ENCODE measurements at places on chromosomes 13 and 19.

DNA sequence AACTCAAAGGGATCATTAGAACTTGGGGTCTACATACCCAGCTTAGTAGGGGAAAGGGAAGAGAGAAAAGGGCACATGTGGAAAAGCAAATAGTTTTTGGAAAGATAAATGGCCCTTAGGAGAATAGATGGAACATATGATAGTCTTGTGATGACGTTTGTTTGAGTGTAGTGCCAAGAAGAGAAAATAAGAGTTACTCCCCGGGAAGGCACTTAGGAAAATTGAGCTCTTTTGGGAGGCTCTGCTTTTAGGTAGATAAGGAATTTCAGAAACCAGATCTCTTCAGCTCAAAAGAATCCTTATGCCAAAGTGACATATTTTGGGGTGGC, 44.8 kb upstream of the SERTM1 start:
- no peak for DNase-seq

GRCh38 chr13:93786846-93787489, 560.4 kb downstream of the GPC6 start:
- no peak for DNase-seq

DNA sequence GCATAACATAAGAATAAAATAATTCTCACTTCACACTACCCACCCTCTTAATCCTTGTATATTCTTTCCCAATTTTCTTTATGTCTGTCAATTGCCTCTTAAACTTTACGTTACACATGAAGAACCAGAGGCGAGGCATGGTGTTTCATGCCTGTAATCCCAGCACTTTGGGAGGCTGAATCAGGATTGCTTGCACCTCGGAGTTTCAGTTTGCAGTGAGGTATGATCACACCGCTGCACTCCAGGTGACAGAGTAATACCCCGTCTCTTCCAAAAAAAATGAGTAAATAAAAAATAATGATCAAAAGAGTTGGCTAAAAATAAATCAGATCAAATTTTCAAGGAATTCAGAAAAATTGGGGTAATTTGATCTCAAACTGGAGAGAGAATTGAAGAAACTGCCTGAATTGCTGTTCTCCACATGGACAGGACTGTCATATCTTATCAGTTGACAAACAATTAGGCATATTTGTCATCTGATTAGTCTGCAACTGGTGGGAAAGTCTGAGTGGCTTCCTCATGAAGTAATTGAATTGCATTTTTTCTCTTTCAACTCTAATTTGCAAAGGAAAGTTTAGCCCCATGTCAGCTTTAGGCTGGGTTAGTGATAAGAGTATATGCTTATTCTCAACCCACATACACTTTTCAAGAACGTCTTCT, 302.9 kb downstream of the ITGBL1 start:
- DNase-seq: no peak

GRCh38 chr13:65453982-65454381, 1776.2 kb downstream of the PCDH9 start:
- no peak for DNase-seq

GRCh38 chr19:42122691-42123607, 9.3 kb downstream of the POU2F2 start:
- no peak for DNase-seq

GRCh38 chr13:42894765-42895243, 97.2 kb downstream of the EPSTI1 start:
- no peak for DNase-seq

GRCh38 chr13:38419312-38419873, 69.7 kb downstream of the UFM1 start:
- no peak for DNase-seq

GRCh38 chr13:62767473-62767872, 1351.8 kb upstream of the PCDH20 start:
- DNase-seq: no peak

DNA sequence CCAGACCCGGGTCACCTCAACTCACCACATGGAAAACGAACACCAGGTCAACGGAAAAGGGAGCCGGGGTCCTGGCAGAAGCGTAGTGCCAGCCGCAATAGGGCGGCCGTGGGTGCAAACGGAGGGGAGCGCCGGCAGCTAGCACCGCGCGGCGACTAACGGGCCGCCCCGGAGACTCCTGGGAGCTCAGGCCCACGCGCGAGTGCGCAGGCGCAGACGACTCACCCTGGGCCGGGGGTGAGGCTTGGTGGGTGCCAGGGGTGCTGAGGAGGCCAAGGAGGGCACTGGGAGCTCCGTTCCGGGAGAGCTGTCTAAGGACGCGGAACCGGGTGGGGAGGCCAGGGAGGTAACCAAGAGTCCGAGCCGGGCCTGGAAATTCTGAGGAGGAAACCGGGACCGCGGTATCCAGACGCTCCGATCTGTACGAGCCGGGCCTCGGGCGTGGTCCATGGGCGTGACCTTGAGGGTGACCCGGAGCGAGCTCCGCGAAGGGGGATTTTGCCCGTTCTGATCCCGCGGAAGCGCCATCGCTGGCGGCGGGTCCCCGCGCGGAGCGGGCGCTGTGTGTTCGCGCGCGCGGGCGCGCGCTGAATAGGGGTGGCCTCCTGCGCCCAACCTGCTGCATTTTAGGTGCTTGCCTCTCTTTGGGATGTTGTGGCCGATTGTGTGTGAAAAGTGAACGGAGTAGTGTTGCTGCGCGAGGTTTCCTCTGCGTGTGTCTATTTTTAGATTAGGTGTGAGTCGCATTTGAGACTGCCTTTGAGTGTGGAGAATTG, at the start of gene ZNF382:
Gene ZNF382 (plus strand): TSS at position 213 of the 776 bp plus-strand sequence. CDS start 4,602 bp downstream, outside the sequence.
- DNase-seq: peak; percentile 71

DNA sequence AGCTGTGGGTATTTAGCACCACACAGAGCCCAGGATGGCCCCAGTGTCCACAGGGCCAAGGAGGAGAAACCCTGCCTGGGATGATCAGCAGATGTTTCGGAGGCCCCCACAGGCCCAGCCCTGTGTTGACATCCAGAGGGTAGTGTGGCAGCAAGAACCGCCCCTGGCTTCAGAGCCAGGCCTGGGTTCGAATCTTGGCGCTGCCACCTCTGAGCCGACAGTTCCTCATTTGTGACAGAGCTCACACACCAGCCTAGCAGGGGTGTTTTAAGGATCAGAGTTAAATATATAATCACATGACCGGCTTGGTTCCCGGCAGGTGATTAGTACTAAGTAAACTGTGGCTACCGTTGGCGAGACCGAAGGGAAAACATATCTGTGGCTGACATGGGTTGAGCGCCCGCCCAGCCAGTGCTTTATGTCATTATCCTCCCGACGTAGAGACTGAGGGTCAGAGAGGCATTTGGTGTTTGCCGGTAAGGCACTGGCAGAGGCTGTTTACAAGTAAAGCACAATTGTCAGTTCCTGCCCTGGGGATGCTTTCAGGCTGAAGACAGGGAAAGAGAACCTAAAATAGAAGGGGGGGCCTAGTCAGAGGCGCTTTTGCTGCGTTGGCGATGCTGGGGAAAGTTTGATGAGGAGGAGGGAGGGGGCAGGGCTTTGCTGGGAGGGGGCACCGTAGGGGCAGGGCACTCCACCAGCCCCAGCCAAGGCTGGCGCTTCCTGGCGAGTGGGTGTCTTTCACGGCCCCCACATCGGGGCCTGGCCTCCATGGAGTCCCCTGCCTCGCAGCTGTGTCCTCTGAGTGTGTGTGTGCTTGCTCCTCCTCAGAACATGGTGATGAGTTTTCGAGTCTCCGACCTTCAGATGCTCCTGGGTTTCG, 4.8 kb downstream of the PIAS4 start:
- no peak for DNase-seq

GRCh38 chr13:44259045-44260027, 114.3 kb upstream of the SERP2 start:
- peak; percentile 18 for DNase-seq

DNA sequence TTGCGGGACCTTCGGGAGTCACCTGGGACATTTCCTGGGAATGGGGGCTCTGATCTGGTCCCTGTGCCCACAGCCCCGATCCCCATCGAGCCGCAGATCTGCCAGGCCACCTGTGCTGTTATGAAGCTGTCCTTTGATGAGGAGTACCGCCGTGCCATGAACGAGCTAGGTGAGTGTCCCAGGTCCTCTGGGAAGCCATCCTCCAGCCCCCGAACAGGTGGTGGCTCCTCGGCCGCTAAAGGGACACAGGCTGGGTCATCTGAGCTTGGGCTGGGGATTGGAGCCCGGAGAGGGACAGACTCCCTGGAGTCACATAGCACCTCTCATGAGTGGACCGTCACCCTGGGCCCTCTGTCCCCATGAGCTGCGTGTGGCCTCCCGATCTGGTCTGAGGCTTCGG, 8.0 kb downstream of the APC2 start:
- no peak for DNase-seq

Data from activated T-helper 1 cell treated with Interleukin-2 at 50 U/mL for 16 hours (primary cell).